ENCODE measurements at places on chromosomes 16 and 17.
A peak's percentile ranks its signal among the peaks of the same experiment; 100 is the strongest.

- DNase-seq = no peak
Observed at GRCh38 chr17:14833201-14833785, 431.8 kb downstream of the PMP22 start.

- no peak for DNase-seq
Observed at GRCh38 chr16:49697631-49698452, 158.1 kb downstream of the ZNF423 start.

DNA sequence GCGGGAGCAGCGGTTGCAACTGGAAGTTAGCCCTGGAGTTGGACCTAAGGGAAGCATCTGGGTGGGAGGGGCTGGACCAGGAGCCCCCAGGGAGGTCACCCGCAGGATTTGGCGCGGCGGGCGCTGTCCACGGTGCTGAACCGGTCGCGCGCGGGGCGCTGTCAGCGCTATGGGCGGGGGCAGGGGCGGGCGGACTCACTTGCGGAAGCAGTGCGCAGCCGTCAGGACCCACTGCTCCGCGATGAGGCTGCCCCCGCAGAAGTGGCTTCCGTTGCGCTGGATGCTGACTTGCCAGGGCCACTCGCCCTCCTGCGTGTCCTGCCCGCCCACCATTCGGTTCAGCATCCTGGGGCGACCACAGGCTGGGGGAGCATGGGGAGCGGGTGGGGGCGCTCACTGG, 4.5 kb downstream of the PRSS27 start:
- DNase-seq = peak; percentile 37

- DNase-seq = no peak
Observed at GRCh38 chr17:64230791-64231408, 32.2 kb downstream of the TEX2 start.

DNA sequence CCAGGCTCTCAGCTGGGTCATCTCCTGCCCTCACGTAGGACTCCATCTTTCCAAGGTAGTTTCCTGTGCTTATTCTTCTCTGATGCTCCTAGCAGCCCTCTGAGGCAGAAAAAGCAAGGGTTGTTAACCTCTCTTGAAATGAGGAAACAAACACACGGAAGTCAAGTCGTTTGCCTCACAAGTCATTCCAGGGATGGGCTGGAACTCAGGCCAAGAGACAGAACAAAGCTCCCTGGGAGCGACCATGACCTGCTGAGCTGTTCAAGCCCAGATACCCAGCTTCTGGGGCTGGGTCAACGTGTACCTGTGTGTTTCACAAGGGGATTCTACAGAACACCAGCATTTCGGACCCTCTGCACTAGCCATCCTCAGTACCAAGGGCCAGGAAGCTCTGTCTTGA, 28.1 kb downstream of the SRL start:
- DNase-seq = no peak

GRCh38 chr16:11949527-11949926, 7.7 kb upstream of the NPIPB2 start:
- DNase-seq = peak; percentile 65

DNA sequence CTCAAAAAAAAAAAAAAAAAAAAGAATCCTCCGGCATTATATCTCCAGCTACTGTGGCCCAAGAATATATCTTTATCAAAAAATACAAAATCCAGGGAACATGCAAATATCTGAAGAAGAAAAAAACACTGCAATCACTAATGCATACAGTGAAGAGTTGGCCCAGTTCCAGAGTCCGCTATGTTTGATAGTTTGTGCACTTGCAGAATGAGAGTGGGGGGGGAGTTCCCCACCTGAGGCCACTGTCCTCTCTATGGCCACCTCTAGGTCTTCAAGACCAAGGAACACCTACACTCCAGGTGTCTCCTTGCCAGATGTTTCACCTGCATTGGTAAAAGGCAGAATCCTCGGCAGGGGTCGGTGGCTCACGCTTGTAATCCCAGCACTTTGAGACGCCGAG, 4.0 kb downstream of the ZNF785 start:
- DNase-seq = no peak

DNA sequence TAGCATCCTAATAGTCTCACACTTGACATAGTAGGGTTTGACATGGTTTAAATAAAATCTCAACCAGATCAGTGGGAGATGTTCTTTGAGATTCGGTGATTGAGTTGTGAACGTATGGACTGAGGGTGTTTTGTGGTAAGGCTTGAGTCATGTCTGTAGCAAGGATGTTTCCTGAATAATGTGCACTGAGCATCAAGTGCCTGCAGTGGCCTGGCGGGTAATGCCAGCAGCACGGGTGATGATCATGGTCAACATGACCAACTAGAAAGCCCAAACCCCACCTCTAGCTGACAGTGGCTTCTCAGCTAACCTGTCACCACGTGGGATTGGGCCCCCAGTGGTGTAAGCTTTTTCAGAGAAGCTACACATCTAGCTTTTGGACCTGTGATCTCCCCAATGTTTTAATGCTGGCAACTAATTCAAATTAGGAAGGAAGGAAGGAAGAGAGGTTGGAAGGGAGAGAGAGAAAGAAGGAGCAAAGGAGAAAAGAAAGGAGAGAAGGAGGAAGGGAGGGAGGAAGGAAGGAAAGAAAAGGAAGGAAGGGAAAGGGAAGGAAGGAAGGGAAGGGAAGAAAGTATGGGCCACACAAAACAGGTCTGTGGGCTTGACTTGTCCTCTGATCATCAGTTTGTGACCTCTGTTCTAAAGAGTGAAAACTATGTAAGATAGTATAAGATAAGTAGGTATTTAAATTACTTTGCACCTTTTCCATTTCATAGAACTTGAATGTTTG, 55.4 kb downstream of the WWOX start:
- DNase-seq = no peak

GRCh38 chr16:70803319-70803718, 2.4 kb upstream of the VAC14 start:
- no peak for DNase-seq
